Stimulated activated CD8-positive, alpha-beta memory T cell treated with anti-CD3 and anti-CD28 coated beads, Interleukin-4, amount 100 ng/mL, for 4 hours (primary cell): ENCODE measurements at places on chromosomes 11 and 22.

GRCh38 chr11:64165481-64165841 is 452 bp downstream of the MACROD1 start:
- DNase-seq: no peak

DNA sequence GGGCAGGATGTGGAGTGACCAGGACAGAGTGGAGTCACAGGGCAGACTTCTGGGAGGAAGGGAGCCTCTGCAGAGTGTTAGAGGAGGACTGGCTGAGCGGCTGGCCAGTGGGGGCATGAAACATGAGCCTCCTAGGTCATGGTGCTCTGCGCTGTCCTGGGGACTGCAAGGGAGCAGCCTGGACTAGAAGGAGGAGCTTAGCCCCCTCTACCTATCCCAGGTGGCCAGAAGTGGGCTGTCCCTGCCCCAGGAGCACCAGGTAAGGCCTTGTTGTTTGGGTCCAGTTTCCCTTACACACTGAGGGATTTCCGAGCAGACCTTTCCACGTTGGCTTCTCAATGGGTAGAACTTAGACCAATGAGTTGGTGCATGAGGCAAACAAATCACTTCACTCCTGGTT is 7.4 kb downstream of the PKNOX2 start:
- DNase-seq: no peak

GRCh38 chr22:46769706-46770105 is 7.3 kb downstream of the TBC1D22A start:
- DNase-seq: no peak

DNA sequence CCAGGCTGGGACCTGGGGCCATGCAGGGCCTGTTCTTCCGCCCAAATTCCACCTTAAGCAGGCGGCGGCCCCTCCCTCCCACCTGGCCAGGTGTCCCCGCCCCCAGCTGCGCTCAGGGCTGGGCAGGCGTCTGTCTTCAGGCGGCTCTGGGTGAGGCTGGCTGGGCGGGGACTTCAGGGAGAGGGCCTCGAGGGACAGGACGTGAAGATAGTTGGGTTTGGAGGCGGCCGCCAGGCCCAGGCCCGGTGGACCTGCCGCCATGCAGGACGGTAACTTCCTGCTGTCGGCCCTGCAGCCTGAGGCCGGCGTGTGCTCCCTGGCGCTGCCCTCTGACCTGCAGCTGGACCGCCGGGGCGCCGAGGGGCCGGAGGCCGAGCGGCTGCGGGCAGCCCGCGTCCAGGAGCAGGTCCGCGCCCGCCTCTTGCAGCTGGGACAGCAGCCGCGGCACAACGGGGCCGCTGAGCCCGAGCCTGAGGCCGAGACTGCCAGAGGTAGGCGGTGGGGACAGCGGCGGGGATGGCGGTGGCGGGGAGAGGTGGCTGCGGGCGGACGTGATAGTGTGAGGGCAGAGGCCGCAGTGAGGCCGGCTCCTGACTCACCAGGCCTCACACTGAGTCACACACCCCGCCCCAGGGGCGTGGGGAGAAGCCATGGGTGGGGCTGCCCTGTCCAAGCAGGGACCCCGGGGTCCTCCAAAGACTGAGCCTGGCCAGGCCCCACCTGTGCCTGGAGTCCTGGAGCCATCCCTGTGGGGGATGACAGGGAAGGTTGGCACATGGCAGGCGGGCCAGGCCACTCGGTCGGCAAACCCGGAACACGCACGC is at the start of gene PKP3:
Gene PKP3 (plus strand): TSS at position 176 of the 824 bp plus-strand sequence. CDS start 84 bp downstream, at position 260.
- DNase-seq: no peak
